ENCODE measurements at places on chromosomes 16 and 17.

GRCh38 chr16:49622084-49622390, 233.9 kb downstream of the ZNF423 start:
- DNase-seq: no peak

DNA sequence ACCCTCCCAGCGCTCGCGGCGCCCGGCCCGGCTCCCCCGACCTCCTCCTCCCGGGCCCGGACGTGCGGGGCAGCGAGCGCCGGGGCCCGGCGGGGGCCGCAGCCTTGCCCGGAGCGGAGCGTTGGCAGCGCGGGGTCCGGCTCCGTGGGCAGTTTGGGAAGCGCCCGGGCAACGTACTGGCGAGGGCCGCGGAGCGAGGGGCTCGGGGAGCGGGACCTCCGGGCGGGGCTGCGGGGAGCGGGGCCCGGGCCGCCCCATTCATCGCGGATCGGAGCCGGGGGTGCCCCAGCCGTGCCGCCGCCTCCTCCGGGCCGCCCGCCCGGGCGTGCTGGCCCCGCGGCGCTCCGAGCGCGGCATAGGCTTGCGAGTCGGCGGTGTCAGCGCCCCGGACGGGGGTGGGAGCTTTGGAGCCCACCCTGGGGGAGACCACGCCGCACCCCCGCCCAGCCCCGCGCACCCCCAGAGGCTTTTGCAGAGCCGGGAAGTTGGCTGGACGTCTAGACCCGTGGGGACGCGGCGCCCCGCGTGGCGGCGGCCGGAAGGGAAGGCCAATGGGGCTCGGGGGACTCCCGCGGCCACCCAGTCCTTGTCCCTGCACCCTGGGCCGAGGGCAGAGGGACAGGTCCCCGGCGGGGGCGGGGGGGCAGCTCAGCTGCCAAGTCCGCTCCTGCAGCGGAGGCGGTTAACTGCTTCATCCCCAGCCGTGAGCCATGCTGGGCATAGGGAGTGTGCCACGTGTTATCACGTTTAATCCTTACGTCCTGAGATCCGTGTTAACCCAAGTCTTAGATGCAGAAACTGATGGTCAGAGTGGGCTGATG, 852 bp downstream of the ZNF469 start:
- DNase-seq: no peak

GRCh38 chr16:83627996-83628395, 179.8 kb upstream of the HSBP1 start:
- no peak for DNase-seq

GRCh38 chr16:14098081-14098480, 27.0 kb downstream of the MRTFB start:
- DNase-seq: no peak

DNA sequence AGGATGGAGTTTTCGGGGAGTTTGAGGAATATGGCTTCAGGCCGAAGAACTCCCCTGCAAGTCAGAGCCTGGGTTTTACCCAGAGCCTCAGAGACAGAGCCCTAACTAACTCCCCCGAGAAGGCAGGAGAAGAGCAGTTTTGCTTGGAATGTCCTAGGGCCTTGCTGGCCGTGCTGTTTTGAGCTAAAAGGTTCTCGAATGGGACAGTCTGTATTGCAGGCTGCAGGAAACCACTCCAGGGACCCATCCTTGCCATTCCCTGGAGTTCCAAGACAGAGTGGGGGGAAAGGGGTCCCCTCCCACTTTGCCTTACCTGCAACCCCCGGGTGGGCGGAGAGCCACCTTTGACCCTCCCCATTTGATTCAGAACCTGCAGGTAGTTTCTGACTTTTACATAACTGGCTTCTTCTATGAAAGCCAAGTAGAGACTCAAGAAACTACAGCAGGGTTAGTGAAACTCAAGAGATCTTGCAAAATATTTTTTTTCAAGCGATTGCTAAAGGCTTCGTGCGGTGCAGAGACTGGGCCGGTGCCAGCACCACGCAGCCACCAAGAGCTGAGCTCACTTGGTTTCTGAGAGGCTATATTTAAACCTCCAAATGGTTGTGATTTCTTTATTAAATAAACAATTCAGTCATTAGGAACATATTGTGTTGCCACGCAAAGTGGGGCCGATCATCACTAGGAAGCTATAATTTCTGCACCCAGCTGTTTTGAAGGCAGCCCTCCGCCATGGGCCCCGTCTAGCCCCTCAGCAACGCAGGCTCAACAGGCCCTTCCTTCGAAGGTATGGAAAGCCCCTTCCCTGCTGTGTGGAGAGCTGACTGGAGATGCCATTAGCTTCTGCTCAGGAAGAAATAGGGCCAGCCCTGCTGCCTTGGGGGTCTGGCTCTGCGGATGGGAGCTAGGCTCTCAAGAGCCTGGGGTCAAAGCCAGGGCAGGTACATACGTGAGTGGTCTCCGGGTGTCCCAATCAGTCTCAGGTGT, 223.0 kb downstream of the NTN1 start:
- DNase-seq: no peak
